NCI-H2029 (cell line): ENCODE measurements at places on chromosomes 6 and 20.

GRCh38 chr6:87742106-87742505 is 40.1 kb upstream of the AKIRIN2 start:
- DNase-seq, result no peak

GRCh38 chr6:11317885-11318771 is 85.7 kb upstream of the NEDD9 start:
- no peak for DNase-seq

- DNase-seq, result no peak
These were observed 30.9 kb upstream of the TGM6 start for GRCh38 chr20:2349801-2350200.

DNA sequence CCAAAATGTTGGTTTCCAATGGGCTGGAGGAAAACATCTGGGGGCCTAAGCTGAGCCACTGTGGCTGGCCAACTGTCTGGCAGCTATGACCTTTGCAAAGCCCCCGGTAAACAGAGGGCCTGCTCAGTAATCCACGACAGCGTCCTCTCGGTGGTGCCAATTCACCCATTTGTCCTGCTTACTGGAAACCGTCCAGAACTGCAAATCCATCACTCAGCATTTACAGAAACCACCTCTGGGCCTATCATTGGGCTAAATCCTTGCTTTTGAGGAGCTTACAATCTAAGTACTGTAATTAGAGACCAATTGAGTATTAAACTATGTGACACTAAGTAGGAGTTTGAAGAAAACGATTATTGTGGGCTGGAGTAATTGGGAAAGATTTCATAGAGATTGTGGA is 31.0 kb downstream of the ADAT2 start:
- DNase-seq, result no peak

DNA sequence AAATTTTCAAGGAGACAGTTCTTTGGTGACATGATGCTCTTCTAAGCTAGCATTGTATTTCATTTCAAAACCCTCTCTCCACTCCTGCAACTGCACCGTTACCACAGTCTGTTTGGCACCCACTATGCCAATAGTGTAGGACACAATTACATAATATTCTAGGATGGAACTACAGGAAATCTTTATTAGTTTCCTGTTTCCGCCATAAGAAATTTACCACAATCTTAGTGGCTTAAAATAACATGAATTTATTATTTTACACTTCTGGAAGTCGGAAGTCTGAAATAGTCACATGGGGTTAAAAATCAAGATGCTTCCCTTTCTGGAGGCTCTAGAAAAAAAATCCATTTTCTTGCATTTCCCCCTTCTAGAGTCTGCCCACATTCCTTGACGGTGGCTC is 733.1 kb downstream of the HDGFL1 start:
- no peak for DNase-seq

GRCh38 chr6:135627092-135627715 is 129.7 kb upstream of the AHI1 start:
- no peak for DNase-seq

DNA sequence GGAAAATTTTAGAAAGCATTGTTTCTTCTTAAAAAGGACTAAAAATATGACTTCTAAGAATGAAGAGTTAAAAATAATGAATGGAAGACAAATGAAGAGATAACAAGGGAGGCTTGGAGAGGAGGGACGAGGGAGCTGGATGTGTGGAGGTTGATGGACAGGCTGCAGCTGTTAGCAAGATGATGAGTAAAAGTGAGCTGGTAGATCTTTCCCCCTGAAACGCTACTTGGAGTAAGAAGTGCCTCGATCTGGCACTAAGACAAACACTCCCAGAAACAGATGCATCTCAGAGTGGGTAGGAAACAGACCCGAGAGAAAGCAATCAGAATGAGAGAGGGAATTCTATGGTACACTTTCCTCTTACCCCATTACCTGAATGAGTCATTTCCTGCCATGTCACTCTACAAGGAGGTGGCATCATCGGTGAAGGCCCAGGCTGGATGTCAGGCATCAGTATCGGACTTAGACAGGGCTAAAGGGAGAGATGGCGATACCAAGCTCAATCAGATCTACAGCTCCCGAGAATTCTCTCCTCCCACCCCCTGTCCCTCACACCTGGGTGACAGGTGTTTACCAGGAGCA is 154.1 kb upstream of the BMP2 start:
- DNase-seq, result no peak

- DNase-seq, result no peak
These were observed 228.6 kb downstream of the PREX1 start for GRCh38 chr20:48599106-48599747.

- no peak for DNase-seq
These were observed 3.8 kb downstream of the RSPO4 start for GRCh38 chr20:998231-998830.

DNA sequence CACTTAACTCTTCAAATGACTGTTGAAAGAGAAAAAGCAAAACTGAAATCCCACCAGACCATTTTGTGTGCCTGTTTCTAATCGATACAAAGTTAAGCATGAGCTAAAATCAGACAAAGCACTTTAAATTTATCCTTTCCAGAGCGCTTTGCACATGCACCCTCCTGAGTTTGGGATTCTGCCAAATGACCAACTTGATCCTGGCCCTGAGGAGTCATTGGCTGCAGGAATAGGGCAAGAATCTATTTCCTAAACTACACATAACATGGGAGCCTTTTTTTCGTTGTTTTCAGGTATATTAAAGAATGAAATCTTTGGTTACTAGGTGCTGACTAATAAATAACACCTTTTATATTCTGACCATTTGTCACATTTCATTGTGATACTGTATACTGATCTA is 23.8 kb upstream of the MTHFD1L start:
- DNase-seq, result no peak
